Stimulated activated CD4-positive, alpha-beta T cell treated with anti-CD3 and anti-CD28 coated beads, Interleukin-4, amount 100 ng/mL, for 4 hours (primary cell): ENCODE measurements at places on chromosomes 7 and 10.

- DNase-seq = no peak
These were observed 50.8 kb downstream of the GSDME start for GRCh38 chr7:24706211-24707170.

- DNase-seq = no peak
These were observed 85.4 kb downstream of the FOXL3 start for GRCh38 chr7:375321-375831.

DNA sequence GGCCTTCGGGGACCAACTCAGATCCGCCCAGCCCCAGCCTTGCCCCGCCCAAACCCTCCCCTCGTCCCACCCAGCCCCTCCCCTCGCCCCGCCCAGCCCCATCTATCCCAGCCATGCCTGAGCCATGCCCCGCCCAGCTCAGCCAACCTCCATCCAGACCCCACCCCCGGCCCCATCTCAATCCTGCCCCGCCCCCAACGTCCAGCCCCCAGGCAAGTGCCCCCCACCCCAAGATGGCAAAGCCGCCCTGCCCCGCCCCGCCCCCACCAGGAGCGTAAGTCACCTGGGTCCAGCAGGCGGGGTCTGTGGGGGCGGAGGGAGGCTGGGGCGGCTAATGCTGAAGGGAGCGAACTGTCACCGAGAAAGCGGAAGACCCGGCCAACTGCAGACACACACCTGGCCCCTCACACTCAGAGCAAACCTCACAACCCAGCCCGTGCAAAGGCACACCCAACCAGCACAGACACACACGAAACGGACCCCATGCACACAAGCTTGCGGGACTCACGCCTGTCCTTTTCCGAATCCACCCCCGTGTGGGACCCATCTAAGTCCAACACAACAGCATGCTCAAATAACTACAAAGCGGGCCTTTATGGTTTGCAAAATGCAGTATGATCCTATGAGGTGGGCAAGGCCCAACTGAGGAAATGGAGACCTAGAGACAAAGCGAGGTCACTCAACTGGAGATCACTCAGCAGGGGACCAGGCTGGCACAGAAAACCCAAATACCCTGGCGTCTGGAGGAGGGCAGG lies 11.5 kb upstream of the OGA start:
- peak; percentile 70 for DNase-seq

DNA sequence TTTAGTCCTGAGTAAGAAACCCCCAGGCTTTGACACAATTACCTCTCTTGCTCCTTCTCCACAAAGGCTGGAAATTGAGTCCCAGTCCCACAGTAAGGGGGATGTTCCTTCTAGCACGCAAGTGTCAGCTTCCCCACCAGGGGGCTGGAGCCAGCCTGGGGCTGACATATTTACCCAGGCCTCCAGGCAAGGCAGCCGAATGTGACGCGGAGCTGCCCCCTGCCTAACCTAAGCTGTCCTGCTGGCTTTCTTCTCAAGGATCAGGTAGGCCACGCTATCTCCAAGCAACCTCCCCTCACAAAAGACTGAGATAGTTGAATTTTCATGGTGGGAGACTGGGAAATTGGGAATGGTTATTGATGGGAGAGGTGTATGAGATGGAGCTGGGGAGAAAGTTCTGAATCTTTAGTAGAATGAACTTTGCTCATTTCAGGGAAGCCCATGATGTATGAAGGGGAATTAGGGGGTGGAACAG lies 19.2 kb upstream of the BMPER start:
- no peak for DNase-seq

GRCh38 chr10:33776419-33777070 lies 442.1 kb upstream of the NRP1 start:
- DNase-seq = no peak

GRCh38 chr7:98830972-98831548 lies 38.8 kb downstream of the TMEM130 start:
- no peak for DNase-seq

- peak; percentile 54 for DNase-seq
These were observed 4.4 kb downstream of the BAG3 start for GRCh38 chr10:119655566-119656001.

DNA sequence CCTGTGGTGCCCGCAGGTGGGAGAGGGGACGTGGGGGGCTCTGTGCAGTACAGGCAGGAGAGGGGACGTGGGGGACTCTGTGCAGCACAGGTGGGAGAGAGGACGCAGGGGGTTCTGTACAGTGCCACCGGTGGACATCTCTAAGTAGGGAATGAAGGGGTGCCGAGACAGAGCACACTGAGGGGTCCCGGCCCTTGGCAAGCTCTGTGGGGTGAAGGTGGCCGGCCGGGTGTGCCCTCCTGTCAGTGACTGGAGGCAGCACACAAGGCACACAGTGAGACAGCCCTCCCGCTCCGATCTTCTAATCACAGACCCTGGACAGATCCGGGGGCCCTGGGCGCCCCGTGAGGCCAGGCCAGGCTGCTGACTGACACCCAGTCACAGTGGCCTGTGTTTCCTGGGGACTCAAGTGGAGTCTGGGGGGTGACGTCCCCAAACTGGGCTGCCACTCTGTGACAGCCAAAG lies 11.2 kb downstream of the GPR146 start:
- DNase-seq = no peak

DNA sequence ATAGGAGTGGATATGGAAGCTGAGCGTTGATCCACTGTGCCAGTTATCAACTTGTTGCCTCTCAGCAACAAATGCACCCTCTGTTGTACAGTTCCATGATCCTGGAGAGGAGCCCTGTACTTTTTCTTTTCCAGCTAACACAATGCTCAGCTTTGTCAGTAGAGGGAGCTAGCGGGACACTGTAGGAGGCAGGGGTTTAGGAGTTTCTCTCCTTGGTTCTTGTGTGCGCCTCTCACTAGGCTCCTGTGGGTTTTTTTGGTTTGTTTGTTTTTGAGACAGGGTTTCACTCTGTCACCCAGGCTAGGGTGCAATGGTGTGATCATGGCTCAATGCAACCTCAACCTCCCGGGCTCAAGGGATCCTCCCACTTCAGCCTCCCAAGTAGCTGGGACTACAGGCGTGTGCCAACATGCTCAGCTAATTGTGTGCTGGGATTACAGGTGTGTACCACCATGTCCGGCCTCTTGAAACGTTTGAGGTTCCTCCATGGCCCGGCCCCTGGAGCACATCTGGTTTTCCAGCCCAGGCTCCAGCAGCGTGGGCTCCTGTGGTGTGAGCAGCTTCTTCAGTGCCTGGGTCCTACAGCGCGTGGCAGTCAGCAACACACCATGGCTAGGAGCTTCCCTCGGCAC lies 12.0 kb upstream of the MARVELD1 start:
- DNase-seq = peak; percentile 10

GRCh38 chr10:97707134-97707861 lies 6.2 kb upstream of the MARVELD1 start:
- DNase-seq = no peak

GRCh38 chr10:132208462-132209050 lies 21.8 kb downstream of the DPYSL4 start:
- no peak for DNase-seq

GRCh38 chr7:35424869-35425495 lies 171.1 kb upstream of the TBX20 start:
- DNase-seq = peak; percentile 54

- no peak for DNase-seq
These were observed 47.2 kb downstream of the EBLN1 start for GRCh38 chr10:22170582-22170981.
